ENCODE measurements at places on chromosomes 2 and 18.

GRCh38 chr2:228474466-228474865, 293.0 kb upstream of the SPHKAP start:
- DNase-seq = no peak

- DNase-seq = no peak
Observed at GRCh38 chr2:149903626-149904025, 316.1 kb upstream of the MMADHC start.

DNA sequence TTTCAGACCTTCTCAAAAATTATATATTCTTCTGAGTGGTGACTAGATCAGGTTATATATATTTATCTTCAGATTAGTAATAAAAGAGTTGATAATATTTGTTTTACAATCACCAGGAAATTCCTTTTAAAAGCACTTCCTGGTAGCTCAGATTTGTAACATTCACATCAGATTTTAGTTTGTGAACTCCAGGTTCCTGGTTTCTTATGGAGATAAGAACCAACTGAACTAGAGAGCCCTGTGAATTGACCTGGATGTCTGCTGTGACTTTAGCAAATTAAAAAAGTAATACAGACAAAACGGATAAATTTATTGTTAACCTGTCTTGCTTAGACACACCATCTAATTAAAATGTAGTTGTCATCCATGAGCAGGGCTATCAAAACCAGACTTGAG, 868.7 kb downstream of the BCL11A start:
- DNase-seq = no peak

GRCh38 chr2:181074457-181074856, 94.1 kb downstream of the UBE2E3 start:
- DNase-seq = no peak

DNA sequence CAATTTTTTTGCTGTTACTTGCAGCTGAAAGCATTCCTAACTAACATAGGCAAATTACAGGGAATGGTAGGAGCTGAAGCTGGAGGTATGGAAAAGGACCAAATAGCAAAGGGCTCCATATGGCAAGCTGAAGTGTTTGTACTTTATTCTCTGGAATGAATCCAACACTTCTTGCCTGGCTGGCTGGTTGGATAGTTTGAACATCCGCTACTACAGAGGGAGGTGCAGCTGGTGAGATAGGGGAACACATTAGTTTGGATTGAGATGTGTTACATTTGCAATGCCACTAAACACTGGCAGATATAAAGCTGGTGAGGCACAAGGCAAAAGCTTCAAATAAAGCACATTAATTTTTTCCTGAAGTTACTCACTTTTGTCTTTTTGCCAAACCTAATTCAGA, 291.5 kb downstream of the SP3 start:
- DNase-seq = no peak

GRCh38 chr18:51098082-51098481, 68.1 kb downstream of the SMAD4 start:
- no peak for DNase-seq

DNA sequence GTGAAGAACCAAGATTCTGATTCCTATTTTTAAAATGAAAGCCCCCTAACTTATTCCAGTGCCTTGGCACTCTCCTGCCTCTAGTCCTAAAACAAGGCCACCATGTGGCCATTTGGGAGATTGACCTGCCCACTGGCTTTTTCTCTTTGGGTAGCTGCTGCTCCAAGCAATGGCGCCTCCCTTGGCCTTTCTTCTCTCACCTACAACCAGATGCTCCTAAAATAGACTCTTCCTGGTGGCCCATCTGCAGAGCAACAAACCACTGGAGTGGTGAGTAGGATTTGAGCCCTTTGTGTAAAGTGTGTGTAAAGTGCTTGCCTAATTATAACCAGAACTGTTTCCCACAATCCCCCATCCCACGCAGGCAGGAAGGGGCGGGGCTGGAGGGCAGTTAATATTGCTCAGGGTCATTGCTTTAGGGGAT, 114.2 kb downstream of the FHOD3 start:
- DNase-seq = no peak

DNA sequence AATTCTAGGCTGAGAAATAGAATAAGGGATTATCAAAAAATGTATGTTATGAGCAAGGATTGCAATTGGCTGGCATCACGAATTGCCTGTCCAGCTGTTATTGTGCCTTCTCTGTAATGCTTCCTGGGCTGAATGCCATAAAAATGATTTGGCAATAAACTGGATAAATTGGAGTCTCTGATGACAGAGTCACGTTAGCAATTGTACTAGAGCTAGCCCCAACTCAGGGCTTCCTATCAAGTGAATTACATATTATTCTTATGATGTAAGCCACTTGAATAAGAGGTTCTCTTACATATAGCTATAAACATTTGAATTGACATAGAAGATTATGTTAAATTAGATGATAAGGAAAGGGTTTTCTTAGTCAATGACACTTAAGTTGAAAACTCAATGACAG, 607.5 kb upstream of the REG3G start:
- no peak for DNase-seq

GRCh38 chr2:165032559-165032958, 77.2 kb upstream of the SLC38A11 start:
- no peak for DNase-seq

DNA sequence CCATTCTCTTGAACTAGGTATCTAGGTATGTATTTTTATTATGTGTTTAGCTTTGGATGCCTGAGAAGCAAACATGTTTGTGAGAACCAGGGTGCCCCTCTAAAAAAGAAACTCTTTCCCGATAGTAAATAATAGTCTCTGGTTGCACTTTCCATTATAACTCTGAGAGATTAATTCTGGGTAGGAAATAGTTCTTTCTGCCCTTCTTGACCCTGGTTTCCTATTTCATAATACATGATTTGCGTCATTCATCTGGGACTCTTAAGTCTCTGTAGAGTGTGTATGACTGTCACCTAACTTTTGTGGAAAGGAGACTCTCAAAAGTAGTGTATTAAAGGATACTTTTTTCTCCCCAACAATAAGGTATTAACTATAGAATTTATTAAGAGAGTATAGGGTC, 31.5 kb downstream of the ACSL3 start:
- DNase-seq = no peak

DNA sequence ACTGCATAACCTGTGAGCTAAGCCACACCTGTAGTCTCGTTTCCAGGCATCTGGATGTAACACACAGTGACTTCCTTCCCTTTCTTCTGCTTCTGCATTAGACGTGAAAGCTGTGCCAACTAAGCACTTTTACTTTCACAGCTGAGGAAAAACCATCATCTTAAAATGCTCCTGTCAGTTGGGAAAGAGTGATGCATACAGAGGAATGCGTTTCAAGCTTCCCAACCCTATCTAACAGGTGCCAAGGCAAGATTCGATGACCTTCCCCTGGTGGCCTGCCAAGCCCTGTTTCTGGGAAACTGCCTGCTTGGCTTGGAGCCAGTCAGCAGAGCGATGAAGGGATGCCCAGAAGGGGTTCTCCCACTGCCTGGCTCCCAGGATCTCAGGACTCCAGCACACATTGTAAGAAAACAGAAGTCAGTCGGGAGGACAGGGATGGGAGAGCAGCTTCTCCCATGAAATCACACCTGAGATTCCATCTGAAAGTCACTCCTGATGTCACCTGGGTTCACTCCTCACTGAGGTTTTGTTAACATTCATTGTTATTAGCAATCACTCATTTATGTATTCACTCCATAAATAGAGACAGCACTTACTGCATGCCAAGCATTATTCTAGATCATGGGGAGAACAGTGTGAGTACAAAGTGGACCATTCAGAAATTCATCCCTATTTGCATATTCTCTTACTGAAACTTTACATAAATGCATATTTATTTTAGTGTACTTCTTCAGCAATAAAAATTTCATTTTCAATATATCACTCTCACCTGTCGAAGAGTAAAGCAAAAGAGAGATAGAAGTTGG, 64.1 kb downstream of the DTNA start:
- DNase-seq = no peak

DNA sequence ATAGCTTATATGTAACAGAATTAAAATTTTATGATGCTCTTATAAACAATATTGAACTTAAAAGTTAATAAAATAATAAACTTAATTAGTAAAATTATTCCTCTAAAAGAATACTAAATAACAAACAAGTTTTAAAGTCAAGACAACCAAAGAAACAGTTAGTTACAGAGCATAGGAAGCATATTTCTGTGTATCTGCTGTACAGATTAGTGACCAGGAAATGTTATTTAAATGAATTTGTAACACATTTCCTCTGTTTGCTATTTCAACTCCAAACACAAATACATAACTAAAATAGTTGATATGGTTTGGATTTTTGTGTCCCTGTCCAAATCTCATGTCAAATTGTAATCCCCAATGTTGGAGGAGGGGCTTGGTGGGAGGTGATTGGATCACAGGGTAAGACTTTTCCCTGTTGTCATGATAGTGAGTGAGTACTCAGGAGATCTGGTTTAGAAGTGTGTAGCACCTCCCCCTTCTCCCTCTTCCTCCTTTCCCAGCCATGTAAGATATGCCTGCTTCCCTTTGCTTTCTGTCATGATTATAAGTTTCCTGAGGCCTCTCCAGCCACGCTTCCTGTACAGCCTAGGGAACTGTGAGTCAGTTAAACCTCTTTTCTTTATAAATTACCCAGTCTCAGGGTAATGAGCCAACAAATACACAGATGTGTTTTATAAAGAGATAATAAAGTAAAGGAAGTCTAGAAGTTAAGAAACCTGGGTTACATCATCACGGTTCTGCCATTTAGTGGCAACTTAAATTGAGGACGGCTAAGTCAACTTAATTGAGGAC, 51.8 kb downstream of the ROCK2 start:
- no peak for DNase-seq

All from CD4-positive, alpha-beta T cell treated with Interleukin-4 for 1 hour (primary cell).